Activated CD4-positive, CD25-positive, alpha-beta regulatory T cell (primary cell): ENCODE measurements at places on chromosomes 13 and 19.

DNA sequence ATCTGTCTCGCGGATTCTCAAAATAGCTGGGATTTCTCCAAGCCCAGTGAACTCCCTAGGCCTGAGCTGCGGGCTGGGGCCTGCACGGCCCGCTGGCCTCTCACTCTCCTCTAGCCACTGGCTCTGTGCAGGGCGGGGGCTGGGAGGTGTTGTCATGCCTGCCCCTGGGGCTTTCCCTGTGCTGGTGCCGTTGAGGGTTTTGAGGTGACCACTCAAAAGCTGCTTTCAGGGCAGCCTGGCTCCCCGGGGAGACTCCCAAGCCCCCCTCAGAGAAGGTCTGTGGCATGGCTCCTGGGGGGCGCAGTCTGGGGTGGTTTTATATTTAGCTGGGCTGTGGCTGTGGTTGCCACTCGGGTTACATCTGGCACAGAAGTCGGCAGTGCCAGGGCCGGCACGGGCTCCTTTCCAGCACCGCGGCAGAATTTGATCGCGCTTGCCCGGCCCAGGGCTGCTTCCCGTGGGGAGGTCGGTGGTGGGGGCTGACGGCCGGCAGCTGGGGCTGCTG lies 10.0 kb downstream of the NDUFB7 start:
- no peak for DNase-seq

GRCh38 chr19:43704002-43704705 lies 11.7 kb upstream of the IRGC start:
- no peak for DNase-seq

GRCh38 chr13:106296723-106297122 lies 238.7 kb downstream of the EFNB2 start:
- no peak for DNase-seq

GRCh38 chr13:23617551-23618024 lies 47.4 kb downstream of the TNFRSF19 start:
- DNase-seq: no peak

DNA sequence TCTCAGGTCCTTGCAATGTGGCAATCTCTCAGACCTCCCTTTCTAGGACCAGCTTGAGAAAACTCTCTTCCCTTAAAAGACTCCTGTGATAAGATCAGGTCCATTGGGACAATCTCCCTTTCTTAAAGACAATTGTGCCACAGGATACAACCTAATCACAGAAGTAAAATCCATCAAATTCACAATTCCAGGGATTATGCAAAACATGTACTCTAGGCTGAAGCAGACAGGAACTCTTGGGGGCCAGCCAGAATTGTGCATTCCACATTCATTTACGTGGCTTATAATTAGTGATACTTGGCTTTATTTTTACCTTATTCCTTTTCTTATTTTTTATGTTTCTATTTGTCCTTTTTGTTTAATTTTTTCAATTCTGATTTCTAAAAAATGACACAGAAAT lies 257.9 kb downstream of the KLF12 start:
- no peak for DNase-seq

- no peak for DNase-seq
Observed at GRCh38 chr13:50406831-50407230, 391.6 kb downstream of the KCNRG start.

DNA sequence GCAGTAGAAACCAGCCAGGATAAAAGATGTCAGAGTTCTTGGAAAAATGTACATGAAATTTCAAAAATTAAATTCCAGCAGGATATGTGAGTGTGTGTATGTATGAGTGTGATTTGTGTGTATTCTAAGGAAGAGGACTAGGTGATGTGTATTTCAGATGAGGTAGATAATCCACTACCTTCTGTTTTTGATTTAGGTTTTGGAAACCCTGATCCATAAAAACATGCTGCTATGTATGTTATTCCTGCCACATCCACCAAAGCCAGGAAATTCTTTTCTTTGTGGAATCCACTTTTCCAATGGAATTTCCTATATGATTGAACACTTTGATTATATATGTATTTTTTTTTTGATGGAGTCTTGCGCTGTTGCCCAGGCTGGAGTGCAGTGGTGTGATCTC lies 276.9 kb downstream of the UQCRFS1 start:
- no peak for DNase-seq

GRCh38 chr13:71461892-71462291 lies 405.1 kb downstream of the DACH1 start:
- DNase-seq: no peak
